H7 (cell line): ENCODE measurements at places on chromosomes 5 and 9. TPM values are rescaled to one million over a fixed set of nuclear protein-coding genes. Genes with fewer than 3 reads are reported as not detected.

Gene FLT4
- 7.2 and 13.8 TPM in 2 replicates for total RNA-seq

GRCh38 chr5:86542532-86542931 lies 75.2 kb upstream of the COX7C start:
- no peak for DNase-seq

Gene PIGO
- 29.6 and 29.8 TPM in 2 replicates for total RNA-seq

DNA sequence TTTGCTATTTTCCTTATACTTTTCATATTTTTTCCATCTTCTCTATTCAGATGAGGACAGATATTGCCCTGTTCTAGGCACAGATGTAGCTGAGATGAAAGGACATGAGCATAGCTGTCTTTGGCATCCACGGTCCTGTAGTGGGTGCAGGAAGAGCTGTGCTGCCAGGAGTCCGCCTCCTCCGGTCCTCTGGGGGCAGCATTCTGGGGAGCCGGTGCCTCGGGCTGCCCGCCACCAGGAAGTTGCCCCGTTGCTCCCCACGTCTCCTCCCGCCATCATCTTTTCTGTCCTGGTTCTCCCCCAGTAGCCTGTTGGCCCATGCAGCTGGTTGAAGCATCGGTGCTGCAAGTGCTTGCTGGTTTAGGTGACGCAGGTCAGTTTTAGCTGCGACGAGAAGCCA lies 170.0 kb upstream of the IRX4 start:
- DNase-seq, result no peak

GRCh38 chr9:132293145-132293721 lies 61.6 kb downstream of the SETX start:
- DNase-seq, result no peak

DNA sequence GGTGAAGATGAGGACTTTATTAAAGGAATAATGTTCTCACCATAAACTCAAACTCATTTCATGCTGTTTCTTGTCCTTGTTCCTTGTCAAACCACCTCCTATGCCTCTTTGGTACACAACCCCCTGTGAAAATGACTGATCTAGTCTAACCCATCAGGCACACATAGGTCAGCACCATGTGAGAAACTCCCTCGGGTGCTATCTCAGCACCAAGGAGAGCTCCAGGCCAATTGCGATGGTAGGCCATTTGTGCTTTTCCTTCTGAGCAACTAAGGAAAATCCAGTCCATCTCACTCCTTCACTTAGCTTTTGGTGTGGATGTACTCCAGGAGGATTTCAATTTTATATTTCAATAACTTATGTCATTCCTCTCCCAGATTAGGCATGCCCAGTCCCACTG lies 199.8 kb downstream of the ZNF608 start:
- DNase-seq, result peak; percentile 12

DNA sequence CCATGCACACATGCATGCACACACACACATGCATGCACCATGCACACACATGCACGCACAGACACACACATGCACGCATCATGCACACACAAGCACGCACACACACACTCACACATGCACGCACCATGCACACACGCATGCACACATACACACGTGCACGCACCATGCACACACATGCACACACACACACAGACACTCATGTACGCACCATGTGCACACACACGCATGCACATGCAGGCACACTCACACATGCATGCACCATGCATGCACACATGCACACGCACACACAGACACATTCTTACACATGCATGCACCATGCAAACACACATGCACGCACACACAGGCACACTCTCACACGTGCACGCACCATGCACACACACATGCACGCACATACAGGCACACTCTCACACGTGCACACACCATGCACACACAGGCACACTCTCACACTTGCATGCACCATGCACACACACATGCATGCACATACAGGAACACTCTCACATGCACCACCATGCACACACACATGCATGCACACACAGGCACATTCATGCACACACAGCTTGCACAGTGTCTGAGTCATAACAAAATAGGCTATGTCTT lies 117.5 kb downstream of the TENT4A start:
- no peak for DNase-seq

DNA sequence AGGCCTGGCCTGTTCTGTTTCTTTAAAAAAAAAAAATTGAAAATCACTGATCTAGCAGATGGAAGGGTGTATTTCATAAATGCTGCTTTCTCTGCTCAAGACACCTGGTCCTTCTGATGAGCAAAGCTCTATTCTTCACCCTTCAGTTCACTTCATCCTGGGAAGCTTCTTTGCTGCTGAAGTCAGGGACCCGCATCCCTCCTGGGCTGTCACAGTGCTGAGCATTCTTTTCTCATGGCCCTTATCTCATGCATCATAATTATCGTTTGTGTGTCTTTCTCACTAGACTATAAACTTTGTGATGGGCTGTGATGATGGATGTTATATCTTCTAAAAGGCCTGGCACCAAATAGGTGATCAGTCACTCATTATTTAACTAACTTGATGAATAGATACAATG lies 461.0 kb downstream of the GADD45G start:
- no peak for DNase-seq

Gene PCSK1
- 3.1 and 9.2 TPM in 2 replicates for total RNA-seq

DNA sequence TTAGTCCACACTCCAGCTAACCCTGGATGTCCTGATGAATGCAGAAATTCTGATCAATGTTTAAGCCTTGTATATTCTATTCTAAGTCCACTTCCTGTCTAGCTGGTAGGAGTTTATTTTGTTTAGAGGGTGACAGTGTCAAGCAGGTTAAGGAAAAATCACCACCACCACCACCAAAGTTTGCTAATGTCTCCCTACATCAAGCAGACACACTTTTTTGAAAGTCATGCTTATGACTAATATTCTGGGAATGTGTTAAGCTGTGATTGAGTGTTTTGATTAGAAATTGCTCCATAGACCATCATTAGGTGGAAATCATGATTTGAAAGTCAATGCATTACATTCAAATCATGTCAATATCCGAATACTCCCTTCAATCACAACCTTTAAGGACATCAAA lies 1530.1 kb downstream of the MAT2B start:
- DNase-seq, result no peak

Gene ZNF782
- 2.6 and 3.1 TPM in 2 replicates for total RNA-seq

Gene PAEP
- not detected in 2 replicates for total RNA-seq

Gene BNC2
- total RNA-seq, result 7.9 and 12.0 TPM in 2 replicates

GRCh38 chr9:9212963-9213362 lies 1399.8 kb downstream of the PTPRD start:
- DNase-seq, result no peak

Gene ISL1
- 0.07 and 0.10 TPM in 2 replicates for total RNA-seq

DNA sequence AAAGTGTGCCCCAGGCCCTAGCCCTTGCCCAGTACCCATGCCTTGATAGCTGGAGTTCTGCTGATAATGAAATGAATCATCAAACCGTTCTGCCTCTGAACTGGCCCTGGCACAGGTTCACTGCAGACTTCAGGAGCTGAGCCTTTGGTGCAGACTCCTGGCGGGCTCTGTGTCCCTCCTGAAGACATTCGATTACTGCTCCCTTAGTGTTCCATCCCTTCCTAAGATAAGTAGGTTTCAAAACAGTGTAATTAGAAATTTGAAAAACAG lies 97.2 kb downstream of the MVB12B start:
- no peak for DNase-seq

GRCh38 chr5:78005021-78005785 lies 229.1 kb upstream of the TBCA start:
- DNase-seq, result no peak

GRCh38 chr9:136059321-136059791 lies 35.7 kb downstream of the NACC2 start:
- DNase-seq, result peak; percentile 68

- no peak for DNase-seq
These were observed 336.7 kb downstream of the CCDC171 start for GRCh38 chr9:15889555-15889954.

- no peak for DNase-seq
These were observed 8.6 kb upstream of the PTGES start for GRCh38 chr9:129761293-129761900.

- peak; percentile 4 for DNase-seq
These were observed 234.4 kb upstream of the MPDZ start for GRCh38 chr9:13513716-13514444.

DNA sequence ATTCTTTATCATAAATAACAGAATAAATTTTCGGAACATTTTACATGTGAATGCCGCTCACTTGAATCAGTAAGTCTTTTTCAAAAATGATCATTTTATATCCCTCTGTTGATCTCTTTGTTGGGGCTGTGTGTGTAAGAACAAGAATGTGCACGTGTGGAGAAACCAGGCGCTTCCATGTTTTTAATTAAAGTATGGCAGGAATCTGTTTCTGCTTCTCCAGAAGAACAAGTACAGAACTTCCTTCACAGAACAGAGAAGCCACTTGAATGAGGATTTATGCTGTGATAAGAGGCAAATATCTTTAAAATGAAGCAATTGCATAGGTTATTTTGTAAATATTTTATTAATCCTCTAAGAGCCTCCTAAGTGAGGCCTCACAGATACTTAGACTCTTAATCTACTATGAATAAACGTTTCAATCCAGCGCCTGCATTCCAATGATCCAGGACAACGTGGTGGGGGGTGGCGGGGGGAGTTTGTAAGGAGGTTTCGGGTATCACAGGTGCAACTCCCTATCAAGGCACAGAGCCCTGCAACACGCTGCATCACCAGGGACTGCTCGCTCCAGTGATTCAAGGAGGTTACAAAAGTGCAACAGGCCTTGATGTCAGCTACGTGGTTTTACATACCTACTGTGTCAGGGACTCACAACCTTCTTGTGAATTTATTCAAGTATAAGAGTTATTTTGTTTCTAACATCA lies 409.2 kb downstream of the BNC2 start:
- DNase-seq, result peak; percentile 79
